ENCODE measurements at places on chromosomes 1 and 21.

- ATAC-seq, result no peak
These were observed 149.2 kb upstream of the PLD5 start for GRCh38 chr1:242673652-242674051.

GRCh38 chr1:10302416-10302815, 92.0 kb downstream of the KIF1B start:
- ATAC-seq, result no peak

- no peak for ATAC-seq
These were observed 602.9 kb upstream of the ADAMTS5 start for GRCh38 chr21:27569831-27570230.

DNA sequence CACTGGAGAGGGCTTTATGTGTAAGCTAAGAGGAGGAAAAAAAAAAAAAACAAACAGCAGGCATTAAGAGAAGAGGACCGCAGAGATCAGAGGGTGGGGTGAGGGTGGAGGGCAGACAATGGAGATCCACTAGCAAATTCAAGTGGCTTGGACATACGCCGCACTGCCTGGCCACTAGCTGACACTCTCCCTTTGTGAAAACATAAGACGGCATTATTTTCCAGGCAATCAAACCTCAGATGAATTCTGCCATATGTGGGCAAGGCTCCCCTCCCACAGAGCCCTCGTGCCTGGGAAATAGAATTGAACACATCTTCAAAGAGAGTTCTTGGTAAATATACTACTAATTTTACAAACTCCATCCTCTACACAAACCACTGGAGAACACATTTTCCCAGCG, 53.6 kb downstream of the ERG start:
- ATAC-seq, result no peak

DNA sequence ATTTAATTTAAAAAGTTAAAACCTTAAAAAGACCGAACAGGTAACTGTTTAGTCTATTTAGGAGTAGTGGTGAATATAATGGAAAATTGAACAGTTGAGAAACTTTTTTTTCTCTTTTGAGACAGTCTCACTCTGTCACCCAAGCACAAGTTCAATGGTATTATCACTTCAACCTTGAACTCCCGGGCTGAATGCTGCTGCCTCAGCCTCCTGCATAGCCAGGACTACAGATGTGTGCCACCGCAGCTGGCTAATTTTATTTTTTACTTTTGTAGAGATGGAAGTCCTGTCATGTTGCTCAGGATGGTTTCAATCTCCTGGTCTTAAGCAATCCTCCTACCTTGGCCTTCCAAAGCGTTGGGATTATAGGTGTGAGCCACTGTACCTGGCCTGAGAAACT, 16.2 kb upstream of the GBP2 start:
- ATAC-seq, result no peak

- ATAC-seq, result no peak
These were observed 12.2 kb downstream of the ARHGEF2 start for GRCh38 chr1:155966135-155966534.

- ATAC-seq, result no peak
These were observed 57.1 kb downstream of the TNFSF18 start for GRCh38 chr1:172993640-172994039.

GRCh38 chr1:228830954-228831481, 95.7 kb downstream of the RHOU start:
- ATAC-seq, result no peak

- no peak for ATAC-seq
These were observed 19.2 kb upstream of the VASH2 start for GRCh38 chr1:212930986-212931678.

- no peak for ATAC-seq
These were observed 11.5 kb downstream of the MCOLN2 start for GRCh38 chr1:84985365-84985764.

GRCh38 chr1:90579212-90579802, 137.8 kb downstream of the BARHL2 start:
- no peak for ATAC-seq

DNA sequence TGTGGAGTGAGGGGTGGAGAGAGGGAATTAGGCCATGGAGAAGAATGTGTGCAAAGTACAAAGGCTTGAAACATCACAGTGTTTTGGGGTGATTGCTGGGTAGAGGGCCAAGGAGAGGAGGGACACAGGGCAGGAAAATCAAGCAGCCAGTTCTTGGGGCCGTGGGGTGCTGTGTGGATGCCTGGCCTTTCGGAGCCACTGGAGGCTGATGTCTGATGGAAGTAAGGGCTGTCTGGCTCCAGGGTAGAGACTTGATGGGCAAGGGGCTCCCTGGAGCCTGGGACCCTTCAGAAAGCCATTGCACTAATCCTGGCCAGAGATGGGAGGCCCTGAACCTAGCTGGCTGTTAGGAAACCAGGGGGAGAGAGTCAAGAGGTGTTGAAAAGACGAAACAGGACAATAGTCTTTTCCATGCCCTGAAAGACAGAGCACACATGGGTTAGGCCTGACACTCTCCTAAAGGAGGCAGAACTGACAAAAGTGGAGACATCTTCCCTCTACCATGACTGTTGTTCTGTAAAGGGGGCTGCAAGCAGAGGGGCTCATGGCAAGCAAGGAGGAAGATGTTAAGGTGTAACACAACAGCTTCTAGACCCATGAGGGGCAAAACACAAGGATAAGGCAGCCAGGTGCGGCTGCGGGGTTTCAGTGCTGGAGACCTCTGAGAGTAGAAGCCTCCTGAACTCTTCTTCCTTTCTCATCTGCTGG, 21.0 kb downstream of the ATF3 start:
- ATAC-seq, result no peak

GRCh38 chr21:17753736-17754135, 65.4 kb downstream of the C21orf91 start:
- no peak for ATAC-seq

- ATAC-seq, result no peak
These were observed 282.0 kb downstream of the PTPRU start for GRCh38 chr1:29518183-29518835.

DNA sequence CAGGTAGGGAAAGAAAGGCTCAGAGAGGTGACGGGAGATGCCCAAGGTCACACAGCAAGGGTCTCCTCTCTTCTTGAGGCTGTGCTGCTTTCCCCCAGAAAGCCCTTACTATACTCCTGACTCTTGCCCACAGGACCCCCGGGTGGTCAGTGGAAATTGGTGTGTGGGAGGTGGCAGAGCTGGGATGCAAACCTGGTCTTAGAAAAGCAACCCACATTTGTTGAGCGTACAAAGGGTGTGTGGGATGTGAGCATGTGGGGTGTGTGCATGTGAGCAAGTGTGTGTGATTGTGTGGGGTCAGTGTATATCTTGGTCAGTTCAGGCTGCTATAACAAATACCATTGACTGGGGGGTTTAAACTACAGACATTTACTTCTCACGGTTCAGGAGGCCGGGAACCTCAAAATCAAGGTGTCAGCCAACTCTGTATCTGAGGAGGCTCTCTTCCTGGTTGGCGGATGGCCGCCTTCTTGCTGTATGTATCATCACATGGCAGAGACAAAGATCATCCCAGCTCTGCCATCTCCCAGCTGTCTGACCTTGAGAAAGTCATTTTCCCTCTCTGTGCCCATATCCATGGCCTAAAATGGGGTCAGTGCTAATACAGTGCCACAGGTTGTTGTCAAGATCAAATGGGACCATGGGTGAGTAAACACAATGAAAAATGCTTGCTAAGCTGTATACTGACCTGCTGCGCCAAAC, 268.5 kb downstream of the PTPRU start:
- no peak for ATAC-seq

DNA sequence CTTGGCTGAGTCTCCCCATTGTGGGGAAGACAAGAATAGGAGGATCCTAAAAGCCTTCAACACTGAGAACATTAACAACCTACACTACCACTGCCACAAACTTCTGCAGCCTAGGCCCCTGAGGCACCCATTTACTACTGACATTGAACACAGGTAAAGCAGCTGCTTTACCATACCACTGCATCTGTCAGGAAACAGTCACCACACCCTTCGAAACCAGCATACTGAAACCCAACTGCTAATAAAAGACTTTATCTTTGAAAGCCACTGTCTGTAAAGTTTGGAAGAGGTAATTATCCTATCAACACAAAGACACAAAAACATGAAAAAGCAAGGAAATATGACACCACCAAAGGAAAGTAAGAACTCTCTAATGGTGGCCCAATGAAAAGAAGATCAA, 7.4 kb downstream of the IFNAR1 start:
- ATAC-seq, result peak; percentile 63

GRCh38 chr1:22143065-22144033, at the start of gene WNT4:
WNT4 (minus strand) TSS chr1:22143097; CDS start chr1:22142922, 175 bp downstream.
- peak; percentile 55 for ATAC-seq

- peak; percentile 78 for ATAC-seq
These were observed 41.7 kb downstream of the ITPKB start for GRCh38 chr1:226697151-226697928.

- no peak for ATAC-seq
These were observed 178.3 kb upstream of the SYT6 start for GRCh38 chr1:114331936-114332335.

- ATAC-seq, result no peak
These were observed 91.1 kb upstream of the UBE2U start for GRCh38 chr1:64112281-64112680.

GRCh38 chr1:217078078-217078690, 355.0 kb upstream of the ESRRG start:
- no peak for ATAC-seq

- no peak for ATAC-seq
These were observed 124.5 kb upstream of the USP24 start for GRCh38 chr1:55339681-55340080.

DNA sequence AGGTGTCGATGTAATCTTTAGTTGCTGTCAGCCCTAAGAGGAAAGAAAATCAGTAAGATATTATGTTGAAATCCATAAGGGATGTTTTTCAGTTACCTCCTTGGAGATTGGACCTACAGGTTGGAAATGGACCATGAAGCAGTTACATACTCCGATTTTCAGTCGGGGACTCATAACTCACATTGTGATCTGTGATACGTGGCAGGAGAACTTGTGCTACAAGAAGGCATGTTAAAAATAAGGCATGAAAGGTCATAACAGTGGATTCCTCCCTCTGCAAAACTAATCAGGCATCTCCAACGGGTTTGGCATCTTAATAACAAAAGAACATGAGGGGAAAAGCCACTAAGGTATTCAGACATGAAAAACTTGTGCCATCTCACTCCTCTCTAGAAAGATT, 111.2 kb upstream of the CACHD1 start:
- no peak for ATAC-seq

Data from activated CD4-positive, CD25-positive, alpha-beta regulatory T cell treated with anti-CD3 and anti-CD28 coated beads, Interleukin-2, amount 50 U/mL, for 24 hours (primary cell).